ENCODE measurements at places on chromosomes 3 and 15. TPM values are rescaled to one million over a fixed set of nuclear protein-coding genes. Genes with fewer than 3 reads are reported as not detected.

Gene CDHR4
- total RNA-seq = 2.0 TPM

GRCh38 chr3:179449636-179450035 is 1.6 kb downstream of the GNB4 start:
- no peaks in the 10 kb centered on the region for H3K36me3 ChIP-seq
- no peak overlapping the region for H3K27ac ChIP-seq
- no peak overlapping the region for H3K4me3 ChIP-seq
- H3K4me1 ChIP-seq = peaks cover 5% of the 10 kb centered on the region
- no peak for DNase-seq

DNA sequence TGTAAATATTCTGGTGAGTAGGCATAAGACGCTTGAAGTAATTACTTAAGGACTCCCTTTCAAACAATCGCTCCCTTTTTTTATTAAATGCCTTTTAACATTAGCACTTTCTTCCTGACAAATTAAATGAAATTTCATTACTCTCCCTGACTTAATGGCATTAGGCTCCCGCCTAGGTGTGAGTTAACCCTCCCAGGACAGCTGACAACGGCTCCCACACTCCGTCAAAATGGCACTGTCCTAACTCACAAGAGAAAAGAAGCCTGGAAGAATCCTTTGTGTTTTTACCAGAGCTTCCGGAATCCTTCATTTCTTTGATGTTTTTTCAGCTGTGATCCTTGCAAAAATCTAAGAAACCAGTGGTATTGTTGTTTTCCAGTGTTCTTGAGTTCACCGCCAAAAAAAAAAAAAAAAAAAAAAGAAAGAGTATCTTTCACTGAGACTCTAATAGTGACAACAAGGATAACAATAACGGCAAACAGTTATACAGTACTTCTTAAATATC is 861.0 kb upstream of the NR2F2 start:
- H3K4me1 ChIP-seq = no peaks in the 10 kb centered on the region
- no peak overlapping the region for H3K27ac ChIP-seq
- H3K4me3 ChIP-seq = no peak overlapping the region
- DNase-seq = no peak
- H3K27me3 ChIP-seq = no peaks in the 10 kb centered on the region

Gene KLHL6
- 0.04 TPM for total RNA-seq

Gene ANKRD34C
- total RNA-seq = not detected

GRCh38 chr15:99645543-99645935 is 79.8 kb downstream of the MEF2A start:
- no peak overlapping the region for H3K4me3 ChIP-seq
- H3K27me3 ChIP-seq = no peaks in the 10 kb centered on the region
- H3K36me3 ChIP-seq = peaks cover 25% of the 10 kb centered on the region
- no peaks in the 10 kb centered on the region for H3K4me1 ChIP-seq

Gene RNF111
- 30.2 TPM for total RNA-seq

- no peaks in the 10 kb centered on the region for H3K27me3 ChIP-seq
- H3K4me1 ChIP-seq = no peaks in the 10 kb centered on the region
- no peaks in the 10 kb centered on the region for H3K36me3 ChIP-seq
- H3K4me3 ChIP-seq = no peak overlapping the region
- DNase-seq = no peak
Measured at GRCh38 chr3:16377196-16377595, 112.2 kb downstream of the OXNAD1 start.

- no peak for DNase-seq
- H3K4me1 ChIP-seq = no peaks in the 10 kb centered on the region
- no peaks in the 10 kb centered on the region for H3K27me3 ChIP-seq
- H3K4me3 ChIP-seq = no peak overlapping the region
- no peaks in the 10 kb centered on the region for H3K36me3 ChIP-seq
Measured at GRCh38 chr3:140189267-140189666, 254.3 kb downstream of the CLSTN2 start.

DNA sequence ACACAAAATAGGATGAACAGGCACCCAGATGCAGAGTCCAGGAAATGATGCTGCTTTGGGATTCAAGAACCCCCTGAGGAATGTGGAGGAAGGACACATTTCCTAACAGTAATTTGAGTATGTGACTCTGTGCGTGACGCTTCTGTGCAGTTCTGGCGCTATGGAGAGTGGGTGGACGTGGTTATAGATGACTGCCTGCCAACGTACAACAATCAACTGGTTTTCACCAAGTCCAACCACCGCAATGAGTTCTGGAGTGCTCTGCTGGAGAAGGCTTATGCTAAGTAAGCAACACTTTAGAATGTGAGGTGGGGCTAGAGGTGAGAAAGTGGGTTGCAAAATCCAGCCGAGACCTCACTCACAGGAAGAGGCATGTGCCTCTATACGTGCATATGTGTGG is 28.3 kb downstream of the CAPN3 start:
- no peak overlapping the region for H3K4me3 ChIP-seq
- no peaks in the 10 kb centered on the region for H3K36me3 ChIP-seq
- no peak for DNase-seq
- no peak overlapping the region for H3K27ac ChIP-seq
- H3K4me1 ChIP-seq = no peaks in the 10 kb centered on the region

GRCh38 chr3:152331018-152331541 is 62.4 kb downstream of the MBNL1 start:
- H3K4me3 ChIP-seq = no peak overlapping the region
- no peaks in the 10 kb centered on the region for H3K27me3 ChIP-seq
- peak overlapping the region; percentile 77 for H3K27ac ChIP-seq
- peak; percentile 75 for DNase-seq
- H3K4me1 ChIP-seq = peaks cover 52% of the 10 kb centered on the region
- H3K36me3 ChIP-seq = peaks cover 14% of the 10 kb centered on the region

Data from PC-9 (cell line).